ENCODE measurements at places on chromosomes 16 and 17. TPM values are rescaled to one million over a fixed set of nuclear protein-coding genes. Genes with fewer than 3 reads are reported as not detected.

- DNase-seq: no peak
These were observed 267.2 kb downstream of the PARN start for GRCh38 chr16:14362774-14363371.

GRCh38 chr17:8728251-8728938, 16.2 kb downstream of the CCDC42 start:
- DNase-seq: no peak

DNA sequence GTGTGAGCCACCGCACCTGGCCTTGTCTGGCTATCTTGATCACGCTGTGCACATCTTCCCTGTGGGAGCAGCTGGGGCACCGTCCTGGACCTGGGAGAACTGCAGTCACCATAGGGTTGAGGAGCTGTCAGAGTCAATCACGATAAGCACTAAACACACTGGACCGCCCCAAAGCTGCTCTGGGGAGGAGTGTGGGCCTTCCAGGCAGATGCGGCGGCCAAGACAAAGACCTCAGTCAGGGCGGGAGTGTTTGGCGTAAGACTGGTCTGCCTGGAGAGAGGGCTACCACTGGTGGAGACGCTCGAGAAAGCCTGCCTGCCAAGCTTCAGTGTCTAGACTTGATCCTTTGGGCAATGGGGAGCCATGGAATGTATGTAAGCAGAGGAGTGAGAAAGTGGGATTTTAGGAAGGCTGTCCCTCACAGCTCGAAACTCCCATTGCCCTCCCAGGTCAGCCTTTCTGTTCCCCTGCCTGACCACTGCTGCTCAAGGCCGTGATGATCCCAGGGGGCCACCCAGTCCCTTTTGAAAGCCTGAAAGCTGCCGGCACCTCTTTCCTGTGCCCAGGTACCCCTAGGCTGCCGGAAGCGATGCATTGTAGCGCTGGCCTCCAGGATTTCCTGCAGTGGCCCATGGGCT, 29.3 kb upstream of the CIBAR2 start:
- DNase-seq: no peak

DNA sequence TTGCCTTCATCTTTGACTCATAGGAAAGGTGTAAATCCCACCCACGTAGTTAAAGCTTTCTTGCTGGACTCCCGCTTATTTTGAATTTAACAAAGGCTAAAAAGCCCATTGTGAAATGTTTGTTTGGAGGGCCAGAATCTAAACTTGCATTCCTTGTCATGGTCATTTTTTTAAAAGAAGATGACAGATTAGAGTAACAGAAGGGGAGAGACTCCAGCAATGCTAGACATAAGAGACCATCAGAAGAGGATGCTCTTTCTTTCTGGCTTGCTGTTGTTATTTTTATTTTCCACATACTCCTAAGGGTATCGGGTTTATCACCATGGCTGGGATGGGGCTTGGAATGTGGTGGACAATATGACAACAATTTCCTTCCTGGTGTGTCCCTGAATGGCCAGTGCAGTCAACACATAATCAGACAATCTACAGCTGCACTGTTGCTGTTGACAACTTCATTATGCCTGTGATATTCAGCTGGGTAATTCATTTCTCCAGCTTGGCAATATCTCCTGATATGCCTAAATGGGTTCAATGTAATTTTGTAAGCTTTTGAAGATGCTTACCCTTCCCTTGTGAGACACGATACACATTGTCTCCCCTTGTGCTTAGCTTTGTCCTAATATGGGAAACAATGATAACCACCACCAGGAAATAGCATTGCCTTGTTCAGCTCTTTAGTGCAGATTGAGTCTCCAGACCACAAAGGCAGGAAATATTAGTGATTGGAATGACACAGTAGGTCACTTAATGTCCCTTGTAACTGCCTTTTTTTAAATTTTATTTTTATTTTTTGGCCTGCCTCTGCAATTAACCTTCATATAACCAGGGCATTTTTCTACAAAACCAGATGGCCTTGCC, 164.3 kb downstream of the ANKFN1 start:
- DNase-seq: no peak

- no peak for DNase-seq
These were observed 18.9 kb upstream of the MAP3K14 start for GRCh38 chr17:45335721-45336120.

DNA sequence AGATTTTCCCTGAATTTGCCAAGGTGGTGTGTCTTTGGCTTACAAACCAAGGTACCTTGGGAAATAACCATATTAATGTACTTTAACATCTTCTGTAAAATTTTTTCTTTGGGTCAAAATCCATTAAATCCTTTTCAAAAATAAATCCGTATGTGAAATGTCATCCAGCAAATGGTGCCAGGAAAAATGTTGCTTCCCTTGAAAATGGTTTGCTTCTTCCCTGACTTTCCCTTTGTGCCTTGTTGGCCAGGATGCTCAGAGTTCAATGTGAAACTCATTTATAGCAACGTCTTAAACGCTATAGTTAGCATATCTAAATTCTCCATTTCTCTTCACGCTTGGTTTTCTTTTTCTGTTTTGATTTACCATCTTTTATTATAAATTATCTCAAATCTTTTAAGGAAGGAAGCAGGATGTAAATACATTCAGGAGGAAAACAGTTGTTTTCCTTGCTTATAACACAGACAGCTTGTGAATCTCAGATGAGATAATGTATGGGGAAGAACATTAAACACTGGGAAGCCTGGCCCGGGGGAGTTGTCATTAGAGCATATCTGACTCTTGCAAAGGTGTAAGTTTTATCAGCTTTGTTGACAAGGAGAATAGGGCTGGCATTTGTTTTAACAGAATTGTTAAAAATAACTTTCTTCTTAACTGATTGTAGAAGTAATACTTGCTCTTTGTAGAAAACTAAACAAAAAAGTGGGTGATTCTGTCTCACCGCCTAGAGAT, 42.1 kb downstream of the GPRC5B start:
- no peak for DNase-seq

DNA sequence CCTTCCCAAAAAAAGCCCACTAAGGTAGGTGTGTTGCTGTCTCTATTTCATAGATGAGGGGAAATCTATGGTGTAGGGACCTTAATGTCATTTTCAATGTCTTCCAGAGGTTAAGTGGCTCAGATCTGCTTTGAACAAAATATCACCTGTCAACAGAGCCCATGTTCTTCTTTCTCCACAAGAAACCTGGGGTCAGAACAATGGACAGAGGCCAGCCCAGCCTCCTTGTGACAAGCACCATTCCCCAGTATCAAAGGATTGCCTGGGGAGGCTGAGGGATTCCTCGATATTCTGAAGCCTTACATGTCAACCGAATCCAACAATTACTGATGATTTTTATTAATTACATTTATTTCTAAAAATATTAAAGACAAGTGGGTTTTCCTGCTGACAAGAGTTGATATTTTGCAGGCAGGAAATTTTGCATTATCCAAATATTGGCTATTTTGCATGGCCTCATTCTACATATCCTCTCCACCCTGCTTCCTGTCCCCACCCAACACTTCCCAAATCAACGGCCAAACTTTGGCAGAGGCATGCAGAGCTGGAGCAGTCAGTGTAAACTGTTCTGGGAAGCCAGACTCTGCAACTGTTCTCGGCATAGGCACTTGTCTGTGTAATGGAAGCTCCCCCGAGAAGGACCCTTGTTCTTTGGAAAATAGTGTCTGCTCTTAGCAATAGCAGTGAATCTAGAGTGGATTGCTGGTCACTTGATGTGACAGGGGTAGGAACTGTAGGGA, 281.5 kb downstream of the HS3ST3A1 start:
- no peak for DNase-seq

DNA sequence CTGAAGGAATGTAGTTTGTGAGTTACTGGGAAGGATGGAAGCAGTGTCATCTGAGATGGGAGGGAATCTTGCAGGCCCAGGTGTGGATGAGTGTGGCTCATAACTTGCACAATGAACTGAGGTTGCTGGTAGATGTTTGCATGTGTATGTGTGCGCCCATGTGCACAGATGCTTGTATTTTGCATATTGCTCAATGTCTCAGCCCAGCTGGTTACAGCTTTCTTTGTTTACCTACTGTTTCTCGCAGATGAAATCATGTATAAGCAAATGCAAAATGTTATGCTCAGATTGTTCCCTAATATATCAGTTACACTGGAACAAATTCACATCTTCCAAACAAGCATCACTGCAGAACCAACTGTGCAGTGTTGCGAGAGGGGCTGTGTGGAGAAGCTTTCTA, 452.2 kb upstream of the EEF2KMT start:
- DNase-seq: no peak

DNA sequence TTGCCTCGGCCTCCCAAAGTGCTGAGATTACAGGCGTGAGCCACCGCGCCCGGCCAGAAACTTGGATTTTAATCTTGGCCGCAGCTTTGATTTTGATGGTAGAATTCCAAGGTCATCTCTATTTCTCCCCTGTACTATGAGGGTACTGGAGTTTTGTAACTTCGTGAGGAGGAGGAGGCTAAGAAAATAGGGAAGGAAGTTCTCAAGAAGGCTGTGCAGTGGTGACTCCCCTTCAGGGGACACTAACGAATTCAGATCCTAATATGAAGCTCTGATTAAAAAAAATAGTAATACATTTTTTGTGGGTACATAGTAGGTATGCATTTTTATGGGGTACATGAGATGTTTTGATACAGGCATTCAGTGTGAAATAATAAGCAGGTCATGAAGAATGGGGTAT, 55.9 kb downstream of the LDHD start:
- DNase-seq: no peak

DNA sequence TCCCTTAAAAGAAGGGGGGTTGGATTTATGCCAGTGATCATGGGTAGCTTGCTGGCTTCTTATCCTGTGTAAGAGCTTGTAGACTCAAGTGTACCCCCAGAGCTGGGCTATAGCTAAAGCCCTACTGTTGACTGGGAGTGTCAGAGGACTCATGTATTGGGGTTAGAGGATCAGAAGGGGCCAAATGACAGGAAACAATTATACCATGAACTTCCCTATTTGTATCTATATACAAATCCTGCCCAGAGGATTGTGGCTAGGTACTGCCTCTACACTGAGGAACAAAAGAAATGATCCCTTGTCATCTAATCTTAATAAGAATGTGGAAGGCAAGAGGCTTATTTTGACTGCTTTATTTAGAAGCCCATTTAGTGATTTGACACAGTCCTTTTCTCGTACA, 14.3 kb downstream of the ZP2 start:
- no peak for DNase-seq

DNA sequence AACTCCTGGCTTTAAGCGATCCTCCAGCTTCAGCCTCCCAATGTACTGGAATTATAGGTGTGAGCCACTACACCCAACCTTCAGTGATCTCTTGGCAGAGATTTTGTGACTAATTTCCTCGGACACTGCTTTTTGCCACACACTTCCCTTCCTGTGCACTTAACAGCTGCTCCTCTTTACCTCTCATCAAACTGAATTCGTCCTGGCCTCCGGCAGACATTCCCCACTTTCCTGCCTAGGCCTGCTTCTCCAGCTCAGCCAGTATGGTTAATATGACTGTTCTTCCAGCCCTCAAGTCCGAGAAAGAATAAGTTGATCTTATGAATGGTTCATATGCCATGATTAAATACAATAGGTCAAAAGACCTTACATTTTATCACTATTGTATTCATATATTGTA, 69.0 kb upstream of the MTMR4 start:
- DNase-seq: no peak

DNA sequence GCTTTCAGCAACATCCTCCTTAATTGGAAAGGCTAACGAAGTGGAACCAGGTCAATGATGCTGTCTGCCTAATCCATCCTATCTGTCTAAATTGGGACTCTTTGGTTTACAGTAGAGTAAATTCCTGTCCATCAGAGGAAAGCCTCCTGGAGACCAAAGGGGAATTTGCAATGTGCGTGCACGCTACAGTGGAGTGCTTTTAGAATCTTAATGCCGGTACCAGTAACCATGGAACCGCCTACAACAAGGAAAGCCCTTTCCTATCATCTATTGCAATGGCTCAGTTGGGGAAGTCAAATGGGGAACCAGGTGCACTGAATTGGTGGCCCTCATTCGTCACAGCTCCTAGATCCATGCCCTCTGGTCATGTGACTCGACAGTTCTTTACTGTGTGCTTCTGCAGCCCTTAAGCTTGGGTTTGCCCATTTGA, 110.1 kb downstream of the XYLT1 start:
- no peak for DNase-seq

- DNase-seq: no peak
These were observed 5.0 kb upstream of the ADGRG1 start for GRCh38 chr16:57623251-57624043.

- DNase-seq: no peak
These were observed 16.2 kb downstream of the SAMD14 start for GRCh38 chr17:50113624-50114320.

DNA sequence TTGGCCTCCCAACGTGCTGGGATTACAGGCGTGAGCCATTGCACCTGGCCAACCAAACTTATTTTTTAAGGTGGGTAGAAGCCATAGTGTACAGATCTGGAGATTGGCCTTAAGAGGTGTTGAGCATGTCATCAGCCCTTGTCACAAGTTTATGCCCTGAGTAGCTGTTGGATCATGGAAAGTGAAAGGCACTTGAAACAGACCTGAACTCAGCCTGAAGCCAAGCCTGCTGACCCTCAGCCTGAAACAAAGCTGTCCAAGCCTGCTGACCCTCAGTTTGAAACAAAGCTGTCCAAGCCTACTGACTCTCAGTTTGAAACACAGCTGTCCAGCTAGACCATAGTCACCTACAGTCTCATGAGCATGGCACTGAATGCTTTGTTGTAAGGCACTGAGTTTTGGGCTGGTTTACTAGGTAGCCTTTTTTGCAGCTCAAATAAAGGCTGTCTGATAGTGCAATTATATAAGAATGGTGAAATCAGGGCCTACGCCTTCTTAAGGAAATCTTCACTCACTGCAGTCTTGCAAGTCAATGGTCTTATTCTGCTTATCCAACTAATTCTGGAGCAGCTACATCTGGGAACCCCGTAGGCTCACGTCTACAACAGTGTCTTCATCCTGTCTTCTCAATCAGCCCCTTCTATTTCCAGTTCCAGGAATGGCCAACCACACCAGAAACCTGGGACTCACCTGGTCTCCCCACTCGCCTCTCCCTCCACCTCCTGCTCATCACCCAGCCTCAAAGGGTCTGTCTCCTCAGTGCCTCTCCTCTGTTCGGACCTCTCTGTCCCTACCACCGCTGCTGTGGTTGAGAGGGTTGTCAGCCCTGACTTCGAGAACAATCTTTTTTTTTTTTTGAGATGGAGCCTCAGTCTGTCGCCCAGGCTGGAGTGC, 2.9 kb upstream of the NPIPB15 start:
- DNase-seq: no peak

DNA sequence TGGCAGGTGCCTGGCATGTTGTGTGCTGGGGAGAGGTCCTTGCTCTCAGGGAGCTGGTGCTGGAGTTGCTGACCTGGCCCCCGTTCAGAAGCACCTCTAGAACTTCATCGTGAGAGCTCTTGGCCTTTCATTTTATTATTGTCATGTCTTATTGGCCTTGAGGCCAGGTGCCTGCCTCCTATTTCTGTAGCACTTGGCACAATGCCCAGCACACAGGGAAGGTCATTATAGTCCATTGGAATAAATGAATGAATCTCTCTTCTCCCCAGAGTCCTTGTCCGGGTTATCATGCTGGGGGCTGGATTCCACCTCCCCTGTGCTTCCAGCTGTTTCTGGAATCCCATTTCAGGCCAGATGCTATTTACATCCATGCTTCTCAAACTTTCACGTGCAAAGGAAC, 169.2 kb downstream of the HAPSTR1 start:
- no peak for DNase-seq

- no peak for DNase-seq
These were observed 105.2 kb upstream of the ZNF750 start for GRCh38 chr17:82944990-82945389.

Gene GH2
- not detected for total RNA-seq

Gene MYL4
- not detected for total RNA-seq

Gene TBX6
- 2.9 TPM for total RNA-seq

Gene PITPNM3
- total RNA-seq: 0.41 TPM

Data from activated CD4-positive, alpha-beta memory T cell treated with anti-CD3 and anti-CD28 coated beads for 36 hours (primary cell).